ENCODE measurements at places on chromosomes 1 and 21.

DNA sequence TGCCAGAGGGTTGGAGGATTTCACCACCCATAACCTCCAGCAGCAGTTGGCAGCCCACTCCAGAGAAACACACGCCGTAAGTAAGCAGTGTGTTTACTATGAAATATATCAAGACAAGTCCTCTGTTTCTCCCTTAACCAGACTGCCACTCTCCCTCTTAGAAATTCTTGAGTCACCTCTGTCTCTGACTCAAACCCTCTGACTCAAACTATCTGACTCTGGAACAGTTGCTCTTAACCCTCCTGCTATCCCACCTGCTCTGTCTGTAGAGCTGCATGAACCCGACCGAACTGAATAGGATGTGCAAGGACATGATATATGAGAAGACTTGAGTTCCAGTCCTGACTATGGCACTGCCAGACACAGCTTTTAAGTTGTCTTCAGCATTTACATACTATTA is 14.1 kb downstream of the INPP5B start:
- no peak for DNase-seq

- DNase-seq = no peak
These were observed 8.8 kb downstream of the UBE2J2 start for GRCh38 chr1:1264868-1265272.

DNA sequence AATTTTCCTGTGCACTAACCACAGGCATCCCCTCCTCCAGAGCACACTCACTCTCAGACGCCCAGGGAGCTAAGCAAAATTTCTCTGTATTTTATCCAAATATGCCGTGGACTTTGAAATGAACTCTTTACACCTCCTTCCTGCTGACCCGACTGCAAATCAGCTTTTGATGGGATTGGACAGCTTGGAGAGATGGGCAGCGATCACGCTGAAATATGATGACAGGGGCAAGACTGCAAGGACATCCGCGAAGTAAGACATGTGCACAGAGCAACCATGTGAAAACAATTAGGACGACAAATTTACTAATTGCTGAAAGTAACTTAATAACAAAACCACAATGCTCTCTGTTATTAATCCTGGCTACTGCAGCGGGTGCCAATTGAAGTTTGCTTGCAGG is 64.6 kb upstream of the CLDN14 start:
- no peak for DNase-seq

- no peak for DNase-seq
These were observed 51.8 kb upstream of the A3GALT2 start for GRCh38 chr1:33372677-33373076.

- DNase-seq = no peak
These were observed 82.0 kb upstream of the TLR5 start for GRCh38 chr1:223225061-223225460.

DNA sequence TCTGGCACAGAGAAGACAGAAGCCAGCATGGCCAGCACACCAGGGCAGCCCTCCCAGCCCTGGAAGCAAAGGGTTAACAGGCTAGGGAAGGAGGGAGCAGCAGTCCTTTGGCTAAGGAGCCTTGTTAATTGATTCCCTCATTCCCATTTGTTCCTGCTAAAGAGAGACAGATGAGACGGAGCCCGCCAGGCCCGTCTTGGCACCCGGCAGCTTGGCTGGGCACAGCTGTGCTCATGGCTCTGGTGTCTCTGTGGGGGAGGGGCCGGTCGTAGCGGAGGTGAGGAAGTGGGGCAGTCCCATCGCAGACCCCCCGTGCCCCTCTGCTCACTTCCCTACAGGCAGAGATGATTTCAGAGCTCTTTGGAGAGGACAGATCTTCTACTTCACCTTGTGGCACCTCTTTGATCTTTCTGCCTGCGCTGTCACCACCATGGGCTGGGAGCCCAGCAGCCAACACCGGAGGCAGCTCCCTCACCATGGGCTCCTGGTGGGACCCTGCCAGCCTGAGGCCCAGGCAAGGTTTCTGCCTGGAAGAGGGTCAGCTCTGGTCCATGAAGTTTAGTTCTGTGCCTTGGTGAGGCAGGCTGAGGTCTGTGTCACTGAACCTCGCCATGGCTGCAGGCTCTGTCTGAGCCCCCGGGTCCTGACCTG is 38.0 kb downstream of the FOXO6 start:
- no peak for DNase-seq

GRCh38 chr1:30196872-30197638 is 526.3 kb downstream of the MATN1 start:
- no peak for DNase-seq

DNA sequence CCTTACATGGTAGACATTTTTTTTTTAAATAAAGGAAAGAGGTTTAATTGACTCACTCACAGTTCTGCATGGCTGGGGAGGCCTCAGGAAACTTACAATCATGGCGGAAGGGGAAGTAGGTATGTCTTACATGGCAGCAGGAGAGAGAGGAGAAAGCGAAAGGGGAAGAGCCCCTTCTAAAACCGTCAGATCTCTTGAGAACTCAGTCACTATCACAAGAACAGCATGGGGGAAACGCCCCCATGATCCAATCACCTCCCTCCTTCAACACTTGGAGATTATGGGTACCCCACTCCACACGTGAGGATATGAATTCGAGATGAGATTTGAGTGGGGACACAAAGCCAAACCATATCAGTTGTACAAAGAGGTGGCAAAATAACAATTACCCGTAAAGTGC is 301.7 kb downstream of the GRIK1 start:
- no peak for DNase-seq

GRCh38 chr1:60280256-60280655 is 206.7 kb upstream of the C1orf87 start:
- DNase-seq = no peak

DNA sequence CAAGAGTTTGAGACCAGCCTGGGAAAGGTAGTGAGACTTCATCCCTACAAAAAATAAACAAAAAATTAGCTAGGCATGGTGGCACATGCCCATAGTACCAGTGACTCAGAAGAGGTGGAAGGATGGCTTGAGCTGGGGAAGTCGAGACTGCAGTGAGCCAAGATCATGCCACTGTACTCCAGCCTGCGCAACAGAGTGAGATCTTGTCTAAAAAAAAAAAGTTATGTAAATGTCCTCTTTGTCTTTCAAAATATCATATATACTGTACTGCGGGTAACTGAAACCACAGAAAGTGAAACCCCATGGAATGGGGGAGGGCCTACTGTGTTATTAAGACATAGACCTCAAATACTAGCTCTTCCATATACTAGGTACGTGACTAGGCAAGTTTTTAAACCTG is 20.8 kb downstream of the ACADM start:
- no peak for DNase-seq

DNA sequence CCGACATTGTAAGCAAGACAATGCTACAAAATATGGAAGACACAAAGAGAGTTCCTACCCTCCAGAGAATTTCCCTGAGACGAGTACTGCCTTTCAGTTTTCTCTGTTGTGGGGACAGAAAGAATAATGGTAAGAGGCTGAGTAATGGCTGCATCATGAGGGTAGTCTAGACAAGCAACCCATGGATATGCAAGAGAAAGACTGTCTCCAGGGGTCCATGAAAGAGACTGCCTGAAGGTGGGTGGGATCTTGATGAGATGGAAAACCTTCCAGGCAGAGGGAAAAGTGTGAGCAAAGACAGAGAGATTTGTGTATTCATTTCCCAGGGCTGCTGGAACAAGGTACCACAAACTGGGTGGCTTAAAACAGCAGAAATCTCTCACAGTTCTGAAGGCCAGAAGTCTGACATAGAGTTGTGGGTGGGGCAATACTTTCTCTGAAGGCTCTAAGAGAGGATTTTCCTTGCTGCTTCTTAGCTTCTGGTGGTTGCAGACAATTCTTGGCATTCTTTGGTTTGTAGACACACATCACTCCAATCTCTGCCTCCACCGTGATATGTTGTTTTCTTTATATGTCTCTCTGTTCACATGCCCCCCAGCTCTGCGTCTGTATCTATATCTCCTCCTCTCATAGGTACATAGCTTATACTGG is 41.4 kb downstream of the ANP32E start:
- no peak for DNase-seq

- DNase-seq = no peak
These were observed 126.2 kb downstream of the KAZN start for GRCh38 chr1:14724678-14725077.

DNA sequence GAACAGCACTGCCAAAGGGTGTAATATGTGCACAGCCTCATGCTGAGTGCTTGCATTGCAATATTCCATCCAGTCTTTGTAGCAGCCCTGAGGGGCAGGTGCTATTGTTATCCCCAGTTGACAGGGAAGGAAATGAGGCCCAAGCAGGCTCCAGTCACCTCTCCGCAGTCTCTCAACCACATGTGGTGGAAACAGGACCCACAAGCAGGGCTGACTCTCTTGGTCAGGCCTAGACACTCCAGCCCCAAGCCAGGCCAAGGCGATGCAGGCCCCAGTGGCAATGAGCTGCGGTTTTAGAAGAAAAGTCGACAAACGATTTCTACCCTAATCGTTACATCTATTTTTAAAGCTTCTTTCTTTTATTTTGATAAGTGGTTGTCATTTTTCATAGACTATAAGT is 52.6 kb upstream of the GADD45A start:
- no peak for DNase-seq

- no peak for DNase-seq
These were observed 391.6 kb upstream of the VAMP3 start for GRCh38 chr1:7379441-7379971.

DNA sequence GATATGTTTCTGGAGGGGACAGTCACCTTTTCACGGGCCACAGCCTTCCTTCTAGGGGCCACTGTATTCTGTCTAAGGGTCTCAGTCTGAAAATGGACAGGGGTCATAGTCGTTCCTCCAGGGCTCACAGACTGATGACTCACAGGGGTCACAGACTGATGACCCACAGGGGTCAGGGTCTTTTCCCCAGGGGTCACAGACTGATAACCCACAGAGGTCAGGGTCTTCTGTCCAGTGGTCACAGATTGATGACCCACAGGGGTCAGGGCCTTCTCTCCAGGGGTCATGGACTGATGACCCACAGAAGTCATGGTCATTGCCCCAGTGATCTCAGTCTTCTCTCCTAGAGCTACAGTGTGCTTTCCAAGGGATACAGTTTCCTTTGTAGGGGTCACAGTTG is 12.8 kb downstream of the OVGP1 start:
- no peak for DNase-seq

DNA sequence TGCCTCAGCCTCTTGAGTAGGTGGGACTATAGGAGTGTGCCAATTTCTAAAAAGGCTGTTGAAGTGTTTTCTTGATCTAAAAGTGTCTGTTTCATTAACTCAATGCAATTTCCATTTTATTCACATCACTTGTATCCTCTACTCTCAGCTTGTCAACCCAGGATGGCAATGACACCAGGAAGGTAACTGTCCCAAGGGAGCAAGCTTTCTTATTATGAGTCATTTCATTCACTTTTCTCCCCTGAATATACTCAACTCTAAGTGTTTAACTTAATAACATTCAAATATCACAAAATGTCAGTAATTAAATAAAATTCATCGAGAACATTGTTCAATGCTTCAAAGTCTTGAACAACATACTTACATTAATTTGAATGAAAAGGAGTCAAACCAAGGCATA is 22.9 kb upstream of the GFI1 start:
- no peak for DNase-seq

DNA sequence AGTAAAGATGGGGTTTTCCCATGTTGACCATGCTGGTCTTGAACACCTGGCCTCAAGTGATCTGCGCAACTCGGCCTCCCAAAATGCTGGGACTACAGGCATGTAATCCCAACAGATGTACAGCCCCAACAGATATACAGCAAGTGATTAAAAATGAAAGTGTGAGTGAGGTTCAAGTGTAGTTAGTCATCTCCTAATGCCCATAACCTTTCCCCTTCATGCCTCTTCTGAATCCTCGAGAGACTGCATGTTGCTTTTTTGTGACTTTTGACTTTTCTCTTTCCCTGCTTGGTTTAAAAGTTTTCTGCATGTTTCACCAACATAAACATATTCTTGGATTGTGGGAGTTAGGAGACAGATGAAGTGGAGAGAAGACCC is 31.2 kb downstream of the KCNK2 start:
- no peak for DNase-seq

GRCh38 chr21:25107708-25108107 is 499.6 kb downstream of the MRPL39 start:
- DNase-seq = no peak

DNA sequence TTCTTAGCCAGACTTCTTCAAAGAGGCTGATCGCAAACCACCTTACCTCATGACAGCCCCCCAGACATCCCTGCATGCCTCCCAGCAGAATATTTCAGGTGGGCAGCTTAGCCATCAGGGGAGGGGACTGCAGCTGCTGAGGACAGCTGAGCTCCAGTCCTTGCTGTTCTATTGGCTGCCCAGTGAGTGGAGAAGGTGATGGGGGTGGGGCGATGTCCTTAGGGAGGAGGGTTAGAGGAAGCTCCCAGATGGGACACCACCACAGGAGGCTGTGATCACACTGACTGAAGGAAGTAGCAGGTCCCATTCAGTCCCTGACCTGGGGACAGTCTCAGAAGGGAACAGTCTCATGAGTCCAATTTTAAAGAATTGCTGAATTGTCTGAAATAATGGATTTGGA is 38.3 kb downstream of the GJA5 start:
- no peak for DNase-seq

DNA sequence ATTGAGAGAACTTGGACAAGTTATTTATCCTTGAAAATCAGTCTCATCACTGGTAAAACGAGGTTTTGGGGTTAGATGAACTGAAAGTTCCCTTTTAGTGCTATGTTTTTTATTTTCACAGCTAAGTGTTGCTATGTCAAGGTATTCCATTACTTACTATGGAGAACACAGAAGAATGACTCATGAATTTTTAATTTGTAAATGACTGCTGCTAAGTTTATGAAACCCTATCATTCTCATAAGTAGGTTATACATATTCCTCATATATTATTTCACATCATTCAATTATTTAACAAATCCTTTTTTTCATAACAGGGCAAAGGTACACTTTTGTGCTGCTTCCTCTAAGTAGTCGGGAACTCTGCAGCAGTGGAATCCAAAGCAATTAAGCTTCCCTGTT is 52.2 kb upstream of the ATP1A1 start:
- DNase-seq = no peak

- DNase-seq = no peak
These were observed 7.4 kb downstream of the PIK3C2B start for GRCh38 chr1:204487256-204487615.

- DNase-seq = no peak
These were observed 13.3 kb downstream of the TRIM11 start for GRCh38 chr1:228393268-228393701.

GRCh38 chr21:22575165-22575584 is 1577.0 kb downstream of the NCAM2 start:
- DNase-seq = no peak

DNA sequence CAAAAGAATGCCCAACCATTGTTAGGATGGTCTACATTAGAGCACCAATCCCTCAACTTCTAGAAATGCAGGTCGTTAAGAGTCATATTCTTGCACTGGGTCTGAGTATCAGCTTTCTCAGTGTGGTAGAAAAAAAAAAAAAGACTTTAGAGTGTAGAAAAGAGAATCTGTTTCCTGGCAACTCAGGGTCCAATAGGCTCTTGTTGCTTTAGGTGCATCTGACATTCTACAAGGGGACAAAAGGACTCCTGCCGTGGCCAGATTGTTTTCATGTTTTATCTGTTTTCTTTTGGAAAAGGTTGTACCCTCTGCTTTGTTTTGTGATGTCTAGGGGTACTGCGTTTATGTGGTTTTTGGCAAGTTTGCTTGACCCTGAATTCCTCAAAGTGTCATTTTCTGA is 105.4 kb upstream of the KCNK2 start:
- DNase-seq = no peak
